ENCODE measurements at places on chromosomes 4 and X.
A peak's percentile ranks its signal among the peaks of the same experiment; 100 is the strongest.

DNA sequence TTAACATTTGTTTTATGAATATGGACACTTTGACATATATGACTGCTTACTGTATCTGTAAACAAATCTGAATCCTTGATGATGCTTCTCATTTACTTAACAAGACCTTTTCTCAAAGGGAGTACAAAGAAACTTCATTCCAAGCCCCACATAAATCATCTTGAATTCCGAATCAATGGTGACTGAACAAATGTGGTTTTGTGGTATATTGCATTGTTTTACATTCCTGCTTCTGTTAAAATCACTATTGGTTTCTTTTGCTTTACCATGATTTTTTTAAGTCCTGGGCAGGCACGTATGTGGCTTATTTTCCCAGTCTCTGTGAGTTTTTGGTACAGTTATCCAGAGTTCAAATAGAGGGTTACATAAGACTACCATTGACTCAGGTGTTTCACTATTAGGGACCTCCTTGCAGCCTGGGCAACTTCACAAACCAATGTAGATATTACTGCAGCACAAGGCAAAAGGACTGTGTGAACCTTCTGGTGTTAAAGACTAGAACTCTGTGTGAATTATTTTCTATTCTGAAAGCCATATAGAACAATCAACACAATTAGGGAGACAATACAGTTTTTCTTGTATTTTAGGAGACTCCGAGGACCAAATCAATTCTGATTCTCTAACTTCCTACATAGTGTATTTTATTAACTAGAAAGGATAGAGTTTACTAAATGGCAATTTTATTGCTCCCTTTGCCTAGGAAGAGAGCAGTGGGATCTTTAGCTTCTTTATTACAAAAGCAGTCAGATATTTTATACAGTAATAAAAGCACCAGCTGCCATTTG, 196.4 kb downstream of the GALNTL6 start:
- no peak for DNase-seq

DNA sequence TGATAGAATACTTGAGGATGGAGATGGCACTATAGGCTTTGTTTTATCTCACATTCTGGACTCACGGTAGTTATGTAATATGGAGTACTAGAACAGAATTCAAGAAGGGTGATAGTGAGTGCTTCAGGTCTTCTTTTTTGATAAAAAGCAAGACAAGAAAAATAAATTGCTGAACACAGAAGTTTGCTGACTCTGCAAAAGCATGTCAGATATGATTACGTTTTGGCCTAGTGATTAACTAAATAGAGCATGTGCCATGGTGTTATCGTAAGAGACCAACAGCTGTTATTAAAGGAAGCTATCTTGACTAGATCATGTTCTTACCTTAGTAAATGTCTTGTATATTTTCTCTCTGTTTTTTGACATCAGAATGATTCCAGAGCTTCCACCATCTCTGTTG, 436.9 kb upstream of the LCORL start:
- DNase-seq: no peak

DNA sequence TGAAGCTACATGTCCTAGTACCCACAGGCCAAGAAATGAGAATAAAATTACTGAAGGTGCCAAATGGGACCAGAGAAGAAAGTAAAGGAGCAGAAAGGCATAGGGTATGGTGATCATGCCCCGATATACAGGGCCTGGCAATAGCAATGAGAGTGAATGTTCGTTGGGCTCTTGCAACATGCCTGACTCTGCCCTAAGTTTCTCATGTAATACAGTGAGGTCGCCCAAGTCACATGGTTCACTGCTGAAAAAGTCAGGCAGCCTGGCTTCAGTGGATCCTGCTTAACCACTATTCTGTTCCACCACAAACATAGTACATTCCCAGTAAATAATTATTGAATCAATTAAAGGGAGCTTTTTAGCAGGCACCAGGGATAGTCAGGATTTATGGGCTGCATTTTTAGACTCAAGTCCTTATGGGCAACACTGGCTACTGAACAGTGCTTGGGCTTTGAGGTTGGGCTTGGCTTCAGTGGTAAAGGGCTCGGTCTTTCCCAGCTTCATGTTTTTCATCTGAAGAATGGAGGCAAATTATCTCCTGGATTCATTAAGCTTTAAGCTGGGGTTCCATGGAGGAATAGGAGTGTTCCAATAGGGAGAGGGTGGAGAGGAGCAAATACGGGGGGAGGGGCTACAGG, 67.1 kb upstream of the ZNF518B start:
- no peak for DNase-seq

GRCh38 chr4:174244441-174244840, 39.0 kb downstream of the FBXO8 start:
- no peak for DNase-seq

GRCh38 chr4:182197611-182198010, 45.6 kb upstream of the TENM3 start:
- DNase-seq: no peak

GRCh38 chr4:130028552-130028951, 932.6 kb downstream of the C4orf33 start:
- no peak for DNase-seq

DNA sequence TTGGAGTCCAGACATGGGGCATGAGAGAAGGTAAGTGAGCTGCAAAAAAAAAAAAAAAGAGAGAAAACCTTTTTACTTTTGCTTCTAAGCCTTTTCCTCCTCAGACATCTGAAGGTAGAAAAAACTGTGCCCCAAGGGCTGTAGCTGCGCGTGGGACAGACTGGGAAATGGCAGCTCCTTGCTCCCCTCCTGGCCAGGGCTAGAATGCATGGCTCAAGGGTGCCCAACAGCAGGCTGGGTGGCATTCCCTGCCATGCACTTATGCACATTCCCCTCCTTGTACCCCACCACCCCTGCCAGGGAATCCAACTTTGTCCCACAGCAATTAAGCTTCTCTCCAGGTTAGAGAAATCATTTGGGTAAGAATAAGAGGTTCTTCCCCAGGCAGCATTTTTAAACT, 421.2 kb downstream of the TRAM1L1 start:
- DNase-seq: no peak

DNA sequence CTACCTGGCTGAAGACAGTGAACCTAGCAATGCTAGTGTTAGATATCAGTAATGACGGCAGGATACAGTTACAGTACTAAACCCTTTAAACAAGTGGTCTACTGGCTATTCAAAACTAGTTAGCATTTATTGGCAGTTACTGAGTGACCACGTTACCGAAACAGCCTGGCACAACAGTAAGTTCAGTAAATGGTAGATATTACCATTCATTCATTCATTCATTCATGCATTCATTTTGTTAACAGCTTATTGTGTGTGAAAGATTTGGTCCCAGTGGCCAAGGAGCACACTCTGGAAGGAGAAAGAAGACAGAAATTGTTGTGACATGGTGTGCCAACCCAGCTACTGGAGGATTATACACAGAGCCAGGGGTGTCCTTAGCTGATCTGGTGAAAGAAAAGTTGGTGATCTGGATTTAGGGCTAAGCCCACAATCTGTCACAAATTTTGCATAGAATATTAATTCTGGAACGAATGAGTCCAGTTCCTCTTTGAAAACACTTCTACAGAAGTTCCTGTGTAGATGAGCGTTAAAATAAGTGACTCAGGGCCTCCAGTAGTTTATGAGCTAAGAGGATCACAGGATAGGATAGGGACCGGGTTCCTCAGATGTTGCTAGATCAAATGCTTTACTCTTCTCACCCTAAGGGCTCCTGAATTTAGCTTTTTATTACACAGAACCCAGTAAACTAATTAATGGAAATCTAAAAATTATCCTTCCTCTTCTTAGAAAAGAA, 179.1 kb downstream of the CBR4 start:
- DNase-seq: no peak

GRCh38 chrX:1555370-1555769, 18.4 kb upstream of the P2RY8 start:
- no peak for DNase-seq

- DNase-seq: no peak
Observed at GRCh38 chrX:7889680-7890079, 37.5 kb downstream of the PNPLA4 start.

- peak; percentile 42 for DNase-seq
Observed at GRCh38 chr4:108651014-108651791, 804 bp downstream of the OSTC start.

DNA sequence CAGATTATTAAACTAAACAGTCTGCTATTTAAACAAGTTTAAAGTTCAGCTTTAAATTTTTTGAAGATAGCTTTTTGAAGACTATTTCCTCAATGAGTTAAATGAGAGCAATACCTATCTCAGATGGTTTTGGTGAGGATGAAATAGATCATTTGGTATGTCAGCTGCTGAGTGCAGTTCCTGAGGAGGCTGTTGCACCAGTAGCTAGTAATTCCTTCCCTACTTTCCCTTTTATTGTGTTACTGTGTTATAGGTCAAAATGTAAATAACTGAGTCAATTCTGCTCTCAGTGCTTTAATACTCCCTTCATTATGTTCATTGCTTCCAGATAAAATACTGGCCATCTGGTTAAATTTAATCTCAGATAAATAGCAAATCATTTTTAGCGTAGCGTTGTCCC, 48.6 kb downstream of the BMPR1B start:
- no peak for DNase-seq

GRCh38 chrX:55450259-55450658, 1.7 kb upstream of the MAGEH1 start:
- peak; percentile 26 for DNase-seq

DNA sequence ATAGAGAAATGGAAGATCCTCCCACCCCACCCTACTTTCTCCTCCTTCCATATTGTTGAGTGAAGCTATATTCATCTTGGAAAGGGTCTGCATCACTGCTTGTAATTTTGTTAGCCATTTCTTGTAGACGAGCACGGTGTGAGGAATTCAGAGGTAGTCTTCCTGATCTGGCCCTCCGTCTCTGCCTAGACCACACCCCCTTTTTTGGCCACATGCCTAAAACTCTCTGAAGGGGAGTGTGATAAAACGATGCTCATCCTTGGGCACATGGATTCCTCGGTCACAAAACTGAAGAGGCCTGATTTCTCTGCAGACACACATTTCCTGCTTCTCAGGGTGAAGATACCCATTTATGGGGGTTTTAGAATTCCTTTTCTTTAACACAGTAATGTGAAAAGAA, 182.8 kb downstream of the LARP7 start:
- no peak for DNase-seq

DNA sequence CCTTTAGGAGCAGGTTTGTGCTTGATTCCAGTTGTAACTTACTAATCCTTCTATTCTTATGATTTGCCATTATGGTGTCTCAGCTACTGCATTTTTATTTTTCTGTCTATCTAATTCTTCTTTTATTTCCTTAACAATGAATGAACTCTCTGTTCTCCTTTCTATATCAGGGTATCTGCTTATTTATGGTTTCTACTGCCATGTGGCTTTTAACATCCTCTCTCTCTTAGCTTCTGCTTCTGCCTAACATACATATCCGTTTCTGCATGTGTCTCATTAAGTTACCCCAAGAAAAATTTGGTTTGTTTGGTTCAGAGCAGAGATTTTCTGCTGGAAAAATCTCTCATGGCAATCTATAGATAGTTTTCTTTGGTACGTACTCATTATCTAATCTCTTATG, 614.4 kb downstream of the RPA4 start:
- no peak for DNase-seq

DNA sequence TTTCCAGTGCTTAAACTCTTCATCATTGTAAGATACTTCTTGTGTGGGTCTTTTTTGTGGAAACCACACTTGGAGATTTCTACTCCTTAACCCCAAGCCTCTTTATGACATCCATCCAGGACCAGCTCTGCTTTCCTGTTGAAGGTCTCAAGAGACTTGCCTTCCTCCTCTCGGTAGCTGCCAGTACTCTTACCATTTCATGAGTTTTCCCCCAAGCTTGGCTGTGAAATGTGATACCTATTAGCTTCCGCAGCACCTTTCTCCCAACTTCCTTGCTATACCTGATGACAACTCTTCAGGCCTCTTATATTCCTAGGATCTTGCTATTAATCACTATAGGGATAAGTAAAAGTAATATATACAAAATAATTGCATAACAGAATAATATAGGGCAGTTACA, 1.9 kb upstream of the DCK start:
- DNase-seq: no peak

DNA sequence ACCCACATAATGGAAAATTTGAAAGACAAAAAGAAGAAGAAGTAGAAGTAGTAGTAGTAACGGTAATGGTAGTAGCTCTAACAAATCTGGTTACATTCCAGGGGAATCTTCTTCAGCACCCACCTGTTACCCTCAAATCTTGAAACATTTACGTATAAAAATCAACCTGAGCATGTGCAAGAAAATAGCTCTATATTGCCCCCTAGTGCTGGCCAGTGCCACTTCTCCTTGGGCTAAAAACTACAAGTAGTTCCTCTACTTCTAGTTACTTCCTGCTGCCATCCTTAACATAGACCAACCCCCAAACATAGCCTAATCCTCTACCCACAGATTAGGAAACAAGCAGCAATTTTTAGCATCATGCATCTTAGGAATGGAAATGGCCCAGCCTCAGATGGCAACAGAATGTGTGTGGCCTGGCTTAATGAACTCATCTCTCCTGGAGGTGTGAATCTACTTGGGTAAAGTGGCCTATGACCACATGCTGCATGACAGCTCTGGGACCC, 3.1 kb downstream of the PDGFC start:
- DNase-seq: peak; percentile 77

DNA sequence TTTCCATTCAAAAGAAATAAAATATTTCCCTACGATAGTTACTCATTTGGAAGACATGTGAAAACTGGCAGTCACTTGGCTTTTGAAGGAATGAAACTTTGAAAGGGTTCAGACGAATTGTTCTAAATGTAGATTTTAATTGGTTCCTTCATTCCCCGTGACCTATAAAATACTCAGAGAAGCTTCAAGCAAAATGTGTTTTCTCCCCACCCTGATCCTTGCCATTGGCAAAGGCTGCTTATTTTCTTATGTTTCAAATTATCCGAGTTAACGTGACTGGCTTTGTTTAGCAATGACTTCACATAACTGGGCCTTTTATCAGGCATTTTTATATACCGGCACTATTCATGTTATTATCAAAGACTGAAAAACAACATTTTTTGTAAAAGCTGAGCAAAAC, 204.1 kb upstream of the NEIL3 start:
- DNase-seq: no peak

DNA sequence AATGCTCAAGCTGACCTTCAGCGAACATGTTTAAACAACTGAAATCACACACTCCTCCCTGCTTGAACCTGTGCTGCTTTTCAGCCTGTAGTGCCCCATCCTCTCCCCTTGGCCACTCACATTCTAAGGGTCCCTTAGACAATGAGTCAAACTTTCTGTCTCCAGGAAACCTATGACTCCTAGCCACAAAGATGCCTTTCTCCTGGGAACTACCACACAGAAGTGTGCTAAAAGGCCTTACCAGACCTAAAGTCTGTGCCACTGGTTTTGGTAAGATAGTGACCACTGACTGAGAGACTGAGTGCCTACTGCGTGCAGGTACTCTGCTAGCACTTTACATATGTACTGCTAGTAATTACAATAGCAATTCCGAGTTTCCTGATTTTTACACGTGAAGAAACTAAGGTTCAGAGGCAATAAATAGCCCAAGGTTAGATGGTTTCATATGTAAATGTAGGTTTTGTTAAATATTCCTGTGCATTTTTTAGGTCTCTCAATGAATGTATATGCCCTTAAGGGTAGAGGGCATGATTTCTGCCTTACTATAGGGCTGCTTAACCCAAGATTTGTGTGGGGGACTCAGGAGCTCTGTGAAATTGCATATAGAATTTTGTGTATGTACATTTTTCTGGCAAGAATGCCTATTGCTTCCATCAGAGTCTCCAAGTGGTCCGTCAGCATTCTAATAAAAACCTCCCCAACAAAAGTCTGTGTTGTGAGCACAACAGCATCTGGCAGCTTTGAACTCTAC, 71.1 kb downstream of the NSG1 start:
- DNase-seq: no peak

All from HT-29 (cell line).